ENCODE measurements at places on chromosomes 6 and 20.

DNA sequence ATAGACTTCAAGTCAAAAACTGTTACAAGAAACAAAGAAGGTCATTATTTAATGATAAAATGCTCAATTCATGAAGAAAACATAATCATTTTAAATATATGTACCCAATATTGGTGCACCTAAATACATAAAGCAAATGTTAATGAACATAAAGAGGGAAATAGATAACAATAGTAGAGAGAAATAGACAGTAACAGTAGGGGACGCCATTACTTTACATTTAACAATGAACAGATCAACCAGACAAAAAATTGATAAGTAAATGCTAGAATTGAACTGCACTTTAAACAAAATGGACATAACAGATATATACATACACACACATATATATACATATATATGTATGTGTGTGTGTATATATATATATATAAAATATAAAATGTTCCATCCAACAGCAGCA, 37.4 kb downstream of the IL22RA2 start:
- DNase-seq = no peak

DNA sequence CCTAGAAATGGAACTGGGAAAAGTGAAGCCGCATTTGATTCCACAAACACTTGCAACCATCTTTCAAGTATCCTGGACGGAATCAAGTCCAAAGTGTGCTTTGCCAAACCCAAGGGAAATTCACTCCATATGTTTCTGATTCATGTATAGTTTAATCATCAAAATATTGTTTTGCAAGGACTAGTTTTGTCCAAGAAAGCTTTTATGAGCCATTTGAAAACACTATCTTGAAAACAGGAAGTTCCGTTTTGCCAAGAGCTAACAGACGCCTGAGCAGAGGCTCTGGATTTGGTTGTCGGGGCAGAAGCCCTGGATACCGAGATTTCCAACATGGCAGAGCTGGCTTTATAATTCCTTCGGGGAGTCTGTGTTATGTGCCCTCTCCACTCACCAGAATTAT, 251.1 kb downstream of the PHACTR1 start:
- DNase-seq = no peak

GRCh38 chr6:45351667-45352066, 23.5 kb downstream of the RUNX2 start:
- DNase-seq = no peak

DNA sequence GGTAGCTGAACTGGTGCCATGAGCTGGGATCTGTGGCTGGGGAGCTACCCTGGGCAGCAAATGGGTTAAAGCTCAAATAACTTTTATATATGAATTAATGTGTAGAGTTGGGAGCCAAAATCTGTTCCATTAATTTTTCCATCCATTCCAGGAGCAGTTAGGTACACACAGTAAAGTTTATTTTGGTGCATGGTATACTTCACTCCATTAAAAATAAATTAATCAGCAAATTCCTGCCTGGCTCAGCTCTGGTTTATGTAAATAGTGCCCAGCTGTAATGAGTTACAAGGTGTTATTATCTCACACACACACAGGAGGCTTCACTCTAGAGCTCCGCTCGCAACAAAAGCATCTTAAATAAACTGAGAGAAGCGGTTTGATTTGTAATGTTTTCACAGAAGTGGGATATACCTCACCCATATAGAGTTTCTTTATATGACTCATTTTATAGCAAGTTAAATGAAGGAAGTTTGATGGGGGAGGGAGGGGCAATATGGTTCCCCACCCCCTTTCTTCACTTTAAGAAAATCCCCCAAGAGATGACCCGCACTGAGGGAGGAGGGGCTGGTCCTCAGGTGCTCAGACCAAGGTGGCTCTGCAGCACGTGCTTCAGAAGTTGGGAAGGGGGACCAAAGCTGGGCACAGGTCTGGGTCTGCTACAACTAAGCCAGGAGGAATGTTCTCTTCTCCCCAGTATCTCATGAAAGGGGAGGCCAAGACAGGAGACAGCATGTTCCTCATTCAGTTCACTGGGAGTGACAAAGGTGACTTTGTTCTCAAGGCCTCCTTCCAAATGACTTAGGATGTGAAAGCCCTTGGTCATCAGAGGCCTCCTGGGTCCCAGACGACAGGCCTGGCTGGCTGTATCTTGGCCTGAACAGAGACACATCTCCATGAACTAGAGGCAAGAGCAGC, 10.5 kb upstream of the FAM83C start:
- DNase-seq = peak; percentile 28

DNA sequence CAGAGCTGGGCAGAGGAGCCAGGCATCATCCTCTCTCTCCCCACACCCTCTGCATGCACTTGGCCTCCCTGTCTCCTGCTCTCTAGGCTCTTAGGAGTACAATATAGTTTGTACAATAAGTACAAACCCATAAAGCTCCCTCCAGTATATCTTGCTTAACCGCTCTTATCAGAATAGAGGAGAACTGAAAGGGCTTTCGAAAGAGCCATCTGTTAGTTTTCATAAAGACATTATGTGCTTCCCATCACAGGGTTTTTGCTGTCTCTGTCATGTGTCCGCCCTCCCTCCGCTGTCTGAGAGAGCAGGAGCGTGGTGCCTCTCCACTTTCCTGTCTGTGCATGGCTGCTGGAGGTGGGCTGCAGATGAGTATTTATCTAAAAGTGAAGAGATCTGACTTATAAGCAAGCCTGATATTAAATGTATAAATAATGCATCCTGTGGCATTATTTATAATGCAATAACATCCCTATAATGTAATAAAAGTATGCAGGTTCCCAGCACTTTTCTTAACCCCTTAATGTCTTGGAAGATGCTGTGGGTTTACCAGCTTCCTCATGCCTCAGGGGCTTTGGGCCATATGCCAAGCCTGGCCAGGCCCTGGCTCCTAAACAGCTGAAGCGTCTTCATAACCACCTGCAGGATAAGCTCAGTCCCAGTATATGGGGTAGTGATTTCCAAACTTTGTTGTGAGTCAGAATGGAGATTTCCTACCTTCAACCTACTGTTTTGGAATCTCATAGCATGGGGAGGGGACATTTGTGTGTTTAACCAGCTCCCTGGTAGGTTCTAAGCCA, 297.1 kb downstream of the DHX35 start:
- no peak for DNase-seq

DNA sequence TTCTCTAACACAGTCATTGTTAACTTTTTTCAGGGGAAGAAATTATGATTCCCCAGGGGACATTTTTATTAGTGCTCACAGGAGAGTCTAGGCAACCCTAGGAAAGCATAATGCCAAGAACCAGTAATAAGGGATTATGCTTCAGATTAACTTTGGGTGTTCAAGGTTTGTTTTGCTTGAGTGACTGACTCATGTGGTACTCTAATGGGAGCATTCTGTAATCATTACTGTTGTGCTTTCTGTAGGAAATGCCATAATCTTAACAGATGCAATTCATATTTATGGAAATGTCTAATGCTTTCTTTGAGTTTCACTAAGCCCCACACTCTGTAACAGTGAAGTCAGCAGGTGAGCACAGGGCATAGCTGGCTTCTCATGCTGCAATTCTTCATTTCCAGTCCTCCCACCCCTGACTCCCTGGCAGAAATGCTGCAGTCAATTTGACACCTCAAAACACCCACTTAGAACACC, 263.4 kb upstream of the MAN1A1 start:
- DNase-seq = no peak

GRCh38 chr6:111711984-111712752, 106.5 kb upstream of the TRAF3IP2 start:
- DNase-seq = no peak

DNA sequence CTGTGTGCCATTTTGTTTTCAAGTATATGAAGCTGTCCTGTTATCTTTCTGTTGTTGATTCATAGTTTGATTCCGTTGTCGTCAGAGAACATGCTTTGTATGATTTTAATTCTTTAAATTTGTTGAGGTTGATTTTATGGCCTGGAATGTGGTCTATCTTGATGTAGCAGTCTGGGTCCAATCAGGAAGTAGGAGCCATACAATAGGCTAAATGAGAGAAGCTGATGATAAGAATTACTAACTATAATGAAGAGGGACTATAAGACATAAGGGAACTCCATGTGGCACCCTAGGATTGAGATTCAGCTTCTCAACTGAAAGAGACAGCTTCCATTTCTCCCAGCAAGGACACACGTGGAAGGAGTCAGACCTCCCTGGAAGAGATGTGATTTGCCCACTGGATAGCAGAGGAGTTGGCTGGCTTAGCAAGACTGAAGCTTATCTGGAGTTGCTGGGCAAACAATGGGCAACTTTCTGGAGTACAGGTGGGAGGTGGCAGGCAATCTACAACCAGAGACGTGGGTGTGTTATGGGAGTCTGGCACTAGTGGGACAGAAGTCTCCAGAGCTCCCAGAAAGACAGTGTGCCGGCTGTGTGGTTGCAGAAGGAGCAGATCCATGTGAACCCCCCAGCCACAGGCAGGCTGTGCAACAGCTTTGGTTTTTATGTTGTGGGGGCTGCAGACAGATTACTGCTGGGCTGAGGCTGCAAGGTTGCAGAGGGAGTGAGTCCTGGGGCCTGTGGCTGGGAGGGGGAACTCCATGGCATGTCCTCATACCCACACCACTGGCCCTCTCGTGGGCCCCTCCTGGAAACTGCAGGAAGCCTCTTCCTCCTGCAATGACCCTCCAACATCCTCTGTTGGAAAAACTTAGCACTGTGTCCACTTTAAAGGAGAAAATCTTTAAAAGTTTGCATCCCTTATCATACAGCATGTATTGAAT, 7.1 kb downstream of the ZNF831 start:
- DNase-seq = no peak

DNA sequence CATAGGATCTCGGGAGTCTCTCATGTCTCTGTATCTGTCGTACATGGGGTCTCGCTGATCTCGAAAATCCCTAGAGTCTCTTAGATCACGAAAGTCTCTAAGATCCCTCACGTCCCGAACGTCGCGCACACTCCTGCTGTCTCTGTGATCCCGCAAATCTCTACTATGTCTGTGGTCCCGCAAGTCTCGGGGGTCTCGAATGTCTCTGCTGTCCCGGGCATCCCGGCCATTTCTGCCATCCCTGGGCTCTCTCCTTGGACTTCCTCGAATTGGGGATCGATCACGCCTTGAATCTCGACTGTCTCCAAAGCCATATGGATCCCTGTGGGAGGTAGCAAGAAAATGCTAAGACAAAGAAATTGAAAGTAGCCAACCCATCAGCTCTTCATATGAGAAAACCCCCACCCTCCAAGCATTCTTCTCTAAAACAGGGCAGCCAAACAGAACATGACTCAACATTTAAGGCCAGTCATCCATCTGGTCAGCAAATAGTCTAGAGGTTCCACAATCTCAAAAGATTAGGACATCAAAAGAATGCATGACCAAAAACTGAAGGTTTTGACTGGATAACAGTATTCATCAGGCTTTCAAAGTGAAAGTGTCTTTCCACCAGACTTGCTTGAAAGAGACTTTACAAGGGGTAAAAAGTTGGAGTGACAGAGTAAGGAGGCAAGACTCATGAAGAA, 19.4 kb downstream of the NCOA5 start:
- no peak for DNase-seq

GRCh38 chr6:106557837-106558236, 71.5 kb downstream of the RTN4IP1 start:
- no peak for DNase-seq

DNA sequence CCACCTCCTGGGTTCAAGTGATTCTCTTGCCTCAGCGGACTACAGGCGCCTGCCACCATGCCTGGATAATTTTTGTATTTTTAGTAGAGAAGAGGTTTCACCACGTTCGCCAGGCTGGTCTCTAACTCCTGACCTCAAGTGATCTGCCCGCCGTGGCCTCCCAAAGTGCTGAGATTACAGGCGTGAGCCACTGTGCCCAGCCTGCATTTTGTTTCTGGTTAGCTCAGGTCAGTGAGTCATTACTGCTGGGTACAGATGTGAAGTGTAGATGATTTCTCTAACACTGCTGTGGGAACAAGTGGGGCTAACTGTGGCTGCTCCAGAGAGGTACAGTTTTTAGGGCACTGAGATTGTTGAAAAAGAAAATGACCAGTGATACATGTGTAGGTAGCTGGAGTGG, 188.6 kb downstream of the PRL start:
- DNase-seq = no peak

DNA sequence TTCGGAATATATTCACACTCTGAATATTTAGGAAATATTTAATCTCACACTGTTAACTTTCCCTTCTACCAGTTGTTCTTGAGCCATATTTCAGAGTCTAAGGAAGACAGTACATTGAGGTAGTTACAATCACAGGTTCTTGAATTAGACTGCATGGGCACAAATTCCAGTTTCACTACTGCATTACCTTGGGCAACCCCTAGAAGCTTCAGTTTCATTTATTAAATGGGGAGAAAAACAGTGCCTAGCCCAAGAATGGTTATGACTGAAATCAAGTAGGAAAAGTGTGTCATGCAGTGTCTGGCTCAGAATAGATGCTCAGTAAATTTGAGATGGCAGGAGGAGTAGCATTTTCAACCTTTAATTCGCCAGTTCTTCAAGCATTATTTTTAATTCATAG, 124.5 kb upstream of the SAMD5 start:
- DNase-seq = no peak

DNA sequence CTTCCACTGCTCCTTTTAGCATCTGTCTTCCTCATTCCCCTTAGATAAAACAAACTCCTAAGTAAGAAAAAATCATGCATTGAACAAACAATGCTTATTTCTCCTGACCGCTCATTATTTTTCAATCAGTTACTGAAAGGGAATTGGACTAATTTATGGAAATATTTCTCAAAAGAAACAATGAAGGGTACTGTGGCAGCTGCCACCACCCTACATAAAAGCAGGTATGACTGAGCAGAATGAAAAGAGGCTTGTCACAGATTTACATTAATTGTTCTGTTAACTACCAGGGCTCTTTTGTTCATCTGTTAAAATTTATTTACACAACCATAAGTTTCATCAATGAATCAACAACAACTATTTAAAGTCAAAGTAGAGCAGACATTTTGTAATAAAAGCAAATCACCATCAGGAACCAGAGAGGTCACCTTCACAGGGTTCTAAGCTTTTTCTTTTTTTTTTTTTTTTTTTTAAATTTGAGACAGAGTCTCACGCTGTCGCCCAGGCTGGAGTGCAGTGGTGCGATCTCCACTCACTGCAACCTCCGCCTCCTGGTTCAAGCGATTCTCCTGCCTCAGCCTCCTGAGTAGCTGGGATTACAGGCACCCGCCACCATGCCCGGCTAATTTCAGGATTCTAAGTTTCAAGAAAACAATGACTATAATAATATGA, 204.0 kb downstream of the PTPRK start:
- DNase-seq = no peak

DNA sequence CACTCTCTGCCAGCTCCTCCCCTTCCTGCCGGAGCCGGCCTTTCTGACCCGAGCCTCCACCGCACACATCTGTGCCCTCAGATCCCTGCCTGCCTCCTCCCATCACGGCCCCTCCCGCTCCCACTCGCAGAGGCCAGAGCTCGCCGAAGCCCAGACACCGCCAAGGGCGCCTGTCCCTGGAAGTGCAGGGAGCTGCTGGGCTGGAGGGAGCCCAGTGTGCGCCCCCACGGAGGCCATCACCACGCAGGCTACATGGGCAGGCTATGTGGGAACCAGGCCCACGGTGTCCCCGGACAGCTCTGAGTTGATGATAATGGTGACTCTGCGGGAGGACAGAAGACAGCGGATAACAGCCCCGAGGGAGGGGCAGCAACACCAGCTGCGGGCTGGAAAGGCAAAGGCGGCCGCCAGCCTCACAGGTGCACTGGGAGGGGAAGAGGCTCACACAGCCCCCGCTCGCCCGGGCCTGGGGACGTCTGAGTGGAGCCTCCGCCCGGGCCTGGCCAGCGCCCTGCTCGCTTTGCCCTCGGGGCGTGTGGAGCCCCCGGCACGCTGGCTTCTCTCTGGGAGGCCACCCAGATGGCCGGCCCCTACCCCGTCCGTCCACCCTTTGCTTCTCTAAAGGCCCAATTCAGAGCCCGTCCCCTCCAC, 154.9 kb downstream of the DLL1 start:
- no peak for DNase-seq

GRCh38 chr6:170203212-170203611, 87.7 kb downstream of the DLL1 start:
- no peak for DNase-seq
